CD4-positive, alpha-beta T cell (primary cell): ENCODE measurements at places on chromosomes 1 and 21. TPM values are rescaled to one million over a fixed set of nuclear protein-coding genes. Genes with fewer than 3 reads are reported as not detected.

ANGPTL1 gene
- not detected for total RNA-seq

TMCO2 gene
- not detected for total RNA-seq

OLIG2 gene
- total RNA-seq, result not detected

CELA3A gene
- not detected for total RNA-seq

IL19 gene
- total RNA-seq, result not detected

IPO13 gene
- total RNA-seq, result 7.4 TPM

RGS7 gene
- total RNA-seq, result not detected

FLG gene
- not detected for total RNA-seq

GABPA gene
- 23.5 TPM for total RNA-seq

DMRTA2 gene
- total RNA-seq, result not detected

ERICH3 gene
- not detected for total RNA-seq

RAVER2 gene
- total RNA-seq, result 0.80 TPM

ASCL5 gene
- 0.49 TPM for total RNA-seq
